EH (cell line): ENCODE measurements at places on chromosomes 11 and 22.

DNA sequence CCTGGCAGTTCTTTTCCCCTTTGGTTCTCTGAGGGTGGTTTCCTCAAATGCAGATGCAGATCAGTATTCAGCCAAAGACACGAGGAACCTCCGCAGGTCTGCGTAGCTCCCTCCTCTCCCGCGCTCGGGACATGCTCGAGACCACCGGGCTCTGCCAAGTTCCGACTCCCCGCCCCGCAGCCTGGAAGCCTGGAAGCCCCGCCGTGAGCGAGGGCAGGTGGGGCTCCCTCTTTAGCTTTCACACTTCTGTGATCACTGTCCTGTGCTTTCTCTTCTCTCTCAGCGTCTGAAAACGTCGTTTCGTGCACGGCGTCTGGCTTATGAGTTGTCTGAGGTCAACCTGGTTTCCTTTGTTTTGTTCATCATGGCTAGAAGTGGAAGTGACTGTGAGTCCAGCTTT, 26.6 kb downstream of the ZBED4 start:
- no peak for DNase-seq

GRCh38 chr11:113465786-113466185, 9.4 kb downstream of the DRD2 start:
- DNase-seq = no peak

GRCh38 chr11:19995145-19995544, 165.1 kb downstream of the DBX1 start:
- DNase-seq = peak; percentile 90

DNA sequence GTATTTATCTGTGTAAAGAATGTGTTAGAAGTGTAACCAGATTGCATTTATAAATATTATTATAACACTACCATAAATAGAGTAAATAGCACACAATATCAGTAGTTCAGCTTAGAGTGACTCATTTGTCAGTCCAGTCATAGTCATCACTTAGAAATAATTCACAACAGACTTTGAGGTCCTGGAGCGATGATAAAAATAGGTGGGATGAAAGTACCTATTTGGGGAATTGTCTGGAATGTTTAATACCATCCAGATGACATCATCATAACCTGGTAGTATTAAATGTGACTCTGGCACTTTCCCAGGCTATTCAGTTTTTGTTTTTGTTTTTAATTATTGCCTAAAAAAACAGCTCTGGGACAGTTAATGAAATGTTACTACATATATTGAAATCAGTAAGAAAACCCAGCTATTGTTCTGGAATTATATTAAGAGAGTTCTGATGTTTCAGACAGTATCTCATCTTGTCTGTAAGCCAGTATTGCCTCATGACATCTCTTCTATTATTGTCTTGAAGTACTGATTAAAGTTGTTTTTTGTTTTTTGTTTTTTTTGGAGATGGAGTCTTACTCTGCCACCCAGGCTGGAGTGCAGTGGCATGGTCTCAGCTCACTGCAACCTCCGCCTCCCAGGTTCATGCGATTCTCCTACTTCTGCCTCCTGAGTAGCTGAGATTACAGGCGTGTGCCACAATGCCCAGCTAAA, 74.8 kb downstream of the SIK2 start:
- peak; percentile 56 for DNase-seq

- no peak for DNase-seq
Observed at GRCh38 chr22:29307596-29308147, 1.2 kb downstream of the GAS2L1 start.

GRCh38 chr11:6427516-6427915, 8.6 kb upstream of the APBB1 start:
- DNase-seq = no peak

DNA sequence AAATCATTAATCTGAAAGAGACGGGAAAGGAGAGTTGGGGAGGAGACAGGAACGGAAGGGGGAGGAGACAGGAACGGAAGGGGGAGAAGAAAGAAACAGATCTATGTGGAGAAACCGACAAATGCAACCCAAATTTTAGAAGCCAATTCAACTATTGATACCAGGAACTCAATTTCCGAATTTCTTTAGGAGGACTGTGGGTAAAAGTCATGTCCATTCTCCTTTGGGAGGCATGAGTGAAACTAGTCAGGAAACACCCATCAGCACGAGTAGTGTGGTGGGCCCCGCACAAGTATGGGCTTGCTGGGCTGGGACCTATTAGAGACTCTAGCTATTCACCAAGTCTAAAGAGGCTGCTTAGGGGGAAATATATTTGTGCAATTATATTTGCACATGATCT, 18.1 kb downstream of the ANO3 start:
- DNase-seq = no peak
